Activated CD4-positive, alpha-beta T cell treated with anti-CD3 and anti-CD28 coated beads, Interleukin-2, amount 50 U/mL, for 4 hours (primary cell): ENCODE measurements at places on chromosomes 3 and 15.

DNA sequence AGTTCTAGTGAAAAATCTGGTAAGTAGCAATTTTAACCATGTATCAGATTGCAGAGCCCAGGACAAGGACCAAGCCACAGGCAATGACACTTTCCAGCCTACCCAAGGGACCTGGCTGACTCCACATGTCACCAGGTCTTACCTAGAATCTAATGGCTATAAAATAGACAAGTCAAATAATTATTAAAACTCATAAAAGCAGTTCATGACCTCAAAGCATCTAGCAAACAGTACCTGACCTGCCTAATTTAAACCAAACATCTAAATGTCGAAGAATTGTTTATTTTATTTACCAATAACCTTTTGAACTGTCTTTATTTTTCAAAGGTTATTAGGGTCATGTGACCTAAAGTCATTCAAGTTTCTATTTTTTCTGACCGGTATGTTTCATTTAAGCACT is 35.6 kb upstream of the MKRN3 start:
- DNase-seq = no peak

GRCh38 chr3:14957925-14958324 is 10.5 kb downstream of the NR2C2 start:
- no peak for DNase-seq

DNA sequence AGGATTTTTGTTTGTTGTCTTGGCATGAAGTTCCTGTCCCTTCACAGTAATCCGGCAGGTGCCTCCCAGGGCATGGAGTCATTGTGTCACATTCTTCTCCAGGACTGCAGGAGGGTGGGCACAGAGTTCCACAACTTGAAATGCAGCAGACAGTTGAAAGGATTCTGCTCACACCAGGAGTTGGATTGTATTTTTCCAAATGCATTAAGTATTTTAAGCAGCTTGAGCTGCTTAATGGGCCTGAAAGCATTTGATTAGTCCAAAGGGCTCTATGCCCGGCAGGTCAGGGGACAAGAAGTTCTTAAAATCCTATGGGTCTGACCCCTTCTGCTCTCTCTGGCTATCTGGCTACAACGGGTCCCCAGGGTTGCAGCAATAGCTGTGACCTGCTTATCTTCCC is 92.9 kb downstream of the APBA2 start:
- no peak for DNase-seq

DNA sequence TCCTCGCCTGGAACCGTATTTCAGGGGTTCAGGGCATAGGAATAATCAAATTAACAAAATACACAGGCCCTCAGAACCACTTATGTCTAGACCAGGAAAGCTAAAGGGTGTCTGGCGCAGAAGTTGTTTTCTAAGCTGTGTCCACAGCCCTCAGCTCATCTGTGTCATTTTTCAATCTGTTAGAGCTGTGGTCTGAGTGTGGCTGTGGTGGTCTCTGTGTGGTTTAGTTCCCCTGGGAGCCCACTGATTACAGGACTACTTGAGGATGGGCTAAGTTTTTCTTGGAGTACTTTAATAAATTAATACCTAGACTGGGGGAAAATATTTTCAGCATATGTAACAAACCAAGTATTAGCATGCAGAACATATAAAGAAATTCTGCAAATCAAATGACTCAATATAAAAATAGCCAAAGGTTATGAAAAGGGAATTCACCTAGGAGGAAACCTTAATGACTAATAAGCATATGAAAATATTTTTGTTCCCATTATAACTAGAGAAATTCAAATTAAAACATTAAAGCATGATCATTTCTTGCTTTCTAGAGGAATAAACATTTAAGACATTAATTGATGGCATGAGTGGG is 186.3 kb downstream of the SATB1 start:
- no peak for DNase-seq
